ENCODE measurements at places on chromosomes 7 and 10.
A peak's percentile ranks its signal among the peaks of the same experiment; 100 is the strongest.

DNA sequence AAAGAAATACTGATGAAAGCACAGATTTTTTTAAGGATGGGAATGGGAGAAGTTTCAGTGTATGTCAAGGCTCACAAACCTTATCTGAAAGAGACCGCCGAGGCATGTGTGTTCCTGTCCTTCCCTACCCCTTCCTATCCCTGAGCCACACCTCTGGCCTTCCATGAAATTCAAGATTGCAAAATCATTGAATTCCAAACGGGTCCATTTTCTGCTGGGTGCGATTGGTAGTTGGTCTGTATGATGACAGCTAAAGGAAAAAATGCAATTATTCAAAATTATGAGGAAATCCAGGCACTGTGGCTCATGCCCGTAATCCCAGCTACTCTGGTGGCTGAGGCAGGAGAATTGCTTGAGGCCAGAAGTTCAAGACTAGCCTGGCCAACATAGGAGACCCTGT, 170.1 kb downstream of the ARHGAP12 start:
- DNase-seq = no peak

- DNase-seq = no peak
These were observed 92.7 kb upstream of the SAMD8 start for GRCh38 chr10:75018686-75019307.

DNA sequence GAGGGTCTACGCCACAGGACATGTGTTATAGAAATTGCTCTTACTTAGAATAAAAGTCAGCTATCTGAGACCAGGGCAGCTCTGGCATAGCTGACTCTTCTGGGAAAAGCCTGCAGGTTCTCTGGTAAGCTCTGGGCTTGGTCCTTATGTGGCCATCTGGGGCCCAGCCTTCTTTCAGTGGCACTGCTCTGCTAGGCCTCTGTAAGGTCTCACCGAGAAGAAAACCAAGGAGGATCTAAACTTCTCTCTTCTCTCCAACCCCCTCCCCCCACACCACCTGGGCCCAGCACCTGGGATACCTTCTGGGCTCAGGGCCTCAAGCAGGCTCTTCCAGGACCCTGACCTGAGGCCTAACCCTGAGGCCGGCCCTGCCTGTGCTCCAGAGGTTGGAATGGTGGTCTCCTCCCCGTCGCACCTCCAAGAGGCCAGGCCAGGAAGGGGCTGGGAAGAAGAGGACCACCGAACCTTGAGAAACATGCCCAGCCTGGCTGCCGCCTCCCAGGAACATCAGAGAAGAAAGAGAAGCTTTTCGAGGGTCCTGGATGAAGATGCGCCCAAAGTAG, 323.6 kb downstream of the GFRA1 start:
- DNase-seq = no peak

GRCh38 chr7:117086788-117087187, 133.5 kb downstream of the ST7 start:
- no peak for DNase-seq

GRCh38 chr10:114046087-114046458, 2.4 kb downstream of the ADRB1 start:
- DNase-seq = no peak

GRCh38 chr7:3043544-3044371, at the start of gene CARD11:
TSS of gene CARD11 (minus strand) at chr7:3043867. CDS start at chr7:2958506, 85,361 bp downstream.
- peak; percentile 26 for DNase-seq

- DNase-seq = no peak
These were observed 45.0 kb downstream of the ALOX5 start for GRCh38 chr10:45418849-45419675.

DNA sequence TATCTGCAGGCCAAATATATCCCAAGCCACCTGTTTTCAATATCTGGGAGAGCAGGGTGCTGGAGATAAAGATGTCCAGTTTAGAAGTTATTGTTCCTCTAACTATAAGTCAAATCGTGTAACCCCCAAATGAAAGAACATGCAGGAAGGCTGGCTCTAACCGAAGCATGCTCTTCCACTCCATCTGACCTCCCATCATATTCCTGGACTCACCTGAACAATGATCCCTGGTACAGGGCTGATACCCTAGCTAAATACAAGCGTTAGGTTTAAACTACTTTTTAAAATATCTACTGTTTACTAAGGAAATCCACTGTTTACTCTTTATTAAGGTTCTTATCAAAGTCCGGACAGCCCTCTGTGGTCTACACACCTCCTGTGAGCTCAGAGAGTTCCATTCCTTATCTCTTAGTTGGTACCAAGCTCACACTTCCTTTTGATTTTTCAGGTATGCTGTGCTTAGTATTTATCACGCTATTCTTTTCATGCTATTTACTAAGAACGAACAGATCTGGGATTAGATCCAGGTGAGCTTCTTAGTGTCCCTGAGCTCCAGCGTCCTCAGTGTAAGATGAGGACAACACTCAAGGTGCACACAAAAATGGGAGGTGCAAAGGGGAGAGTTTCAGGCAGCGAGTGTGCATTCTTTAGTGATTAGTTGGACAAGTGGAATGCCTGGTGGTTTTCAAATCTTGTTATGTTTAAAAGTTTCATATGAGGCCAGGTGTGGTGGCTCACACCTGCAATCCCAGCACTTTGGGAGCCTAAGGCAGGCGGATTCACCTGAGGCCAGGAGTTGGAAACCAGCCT, 23.6 kb upstream of the COBL start:
- no peak for DNase-seq

GRCh38 chr7:35865287-35865686, 64.4 kb downstream of the SEPTIN7 start:
- DNase-seq = no peak

- no peak for DNase-seq
These were observed 250.6 kb upstream of the GALNT17 start for GRCh38 chr7:70881167-70881847.

DNA sequence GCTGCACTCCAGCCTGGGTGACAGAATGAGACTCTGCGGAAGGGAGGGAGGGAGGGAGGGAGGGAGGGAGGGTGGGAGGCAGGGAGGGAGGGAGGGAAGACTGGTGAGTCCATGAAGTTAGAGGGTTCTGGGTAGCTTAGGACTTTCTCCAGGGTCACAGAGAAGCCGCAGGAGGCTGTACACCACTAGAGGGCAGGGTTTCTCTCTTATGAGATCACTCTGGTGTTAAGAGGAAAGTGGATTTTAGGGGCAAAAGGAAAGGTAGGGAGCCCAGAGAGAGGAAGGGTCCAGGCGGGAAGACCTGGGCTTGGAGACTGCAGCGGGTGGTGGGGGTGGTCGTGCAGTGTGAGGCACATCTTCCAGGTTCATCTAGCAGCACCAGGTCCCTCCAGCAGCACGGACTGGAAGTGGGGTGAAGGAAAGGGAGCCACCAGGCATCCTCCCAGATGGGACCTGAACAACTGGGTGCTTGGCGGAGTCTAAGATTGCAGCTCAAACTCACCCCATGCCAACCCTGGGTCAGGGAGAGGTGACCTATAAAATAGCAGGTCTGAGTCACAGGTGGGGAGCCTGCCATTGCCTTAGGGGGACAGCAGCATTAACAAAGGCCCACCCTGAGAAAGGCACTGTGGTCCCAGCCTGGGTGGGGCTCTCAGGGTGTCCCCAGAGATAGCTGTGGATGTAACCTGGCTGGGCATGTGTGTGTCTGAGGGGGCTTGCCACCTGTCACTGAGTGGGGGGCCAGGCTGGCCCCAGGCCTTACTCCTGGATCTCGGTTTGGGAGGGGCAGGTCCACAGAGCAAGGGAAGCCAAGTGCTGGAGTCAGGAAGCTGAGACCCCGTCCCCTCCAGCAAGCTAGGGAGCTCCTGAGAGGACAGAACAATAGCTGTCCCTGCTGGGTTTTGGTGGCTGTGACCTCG, 48.5 kb upstream of the SLC29A3 start:
- peak; percentile 82 for DNase-seq

GRCh38 chr7:155799514-155799913, 12.7 kb downstream of the SHH start:
- DNase-seq = no peak

GRCh38 chr10:67527351-67527750, 168.6 kb downstream of the CTNNA3 start:
- no peak for DNase-seq

- no peak for DNase-seq
These were observed 629.4 kb upstream of the KCND2 start for GRCh38 chr7:119643558-119643957.

- peak; percentile 63 for DNase-seq
These were observed at the start of the genes MRPL32 and PSMA2 for GRCh38 chr7:42931834-42932651. TSS of gene MRPL32 (plus strand) at chr7:42932376. CDS start at chr7:42932387, 11 bp downstream. TSS of gene PSMA2 (minus strand) at chr7:42932174. CDS start at chr7:42932158, 16 bp downstream.

DNA sequence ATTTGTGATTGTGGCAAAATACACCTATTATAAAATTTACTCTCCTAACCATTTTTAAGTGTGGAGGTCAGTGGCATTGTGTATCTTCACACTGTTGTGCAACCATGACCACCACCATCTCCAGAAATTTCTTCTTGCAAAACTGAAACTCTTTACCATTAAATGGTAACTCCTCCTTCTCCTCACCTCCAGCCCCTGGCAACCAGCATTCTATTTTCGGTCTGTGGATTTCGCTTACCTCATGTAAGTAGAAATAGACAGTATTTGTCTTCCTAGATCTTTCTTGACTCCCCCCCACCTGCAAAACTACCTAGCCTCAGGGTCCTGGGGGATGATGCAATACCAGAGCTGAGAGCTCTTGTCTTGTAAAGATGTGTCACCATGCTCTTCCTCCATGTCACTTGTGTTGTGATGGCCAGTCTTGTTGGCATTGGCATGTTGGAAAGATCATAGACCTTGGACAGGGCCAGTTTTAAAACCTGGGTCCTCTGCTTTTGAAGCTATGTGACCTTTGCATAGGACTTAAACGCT, 71.1 kb upstream of the EMX2 start:
- DNase-seq = no peak

DNA sequence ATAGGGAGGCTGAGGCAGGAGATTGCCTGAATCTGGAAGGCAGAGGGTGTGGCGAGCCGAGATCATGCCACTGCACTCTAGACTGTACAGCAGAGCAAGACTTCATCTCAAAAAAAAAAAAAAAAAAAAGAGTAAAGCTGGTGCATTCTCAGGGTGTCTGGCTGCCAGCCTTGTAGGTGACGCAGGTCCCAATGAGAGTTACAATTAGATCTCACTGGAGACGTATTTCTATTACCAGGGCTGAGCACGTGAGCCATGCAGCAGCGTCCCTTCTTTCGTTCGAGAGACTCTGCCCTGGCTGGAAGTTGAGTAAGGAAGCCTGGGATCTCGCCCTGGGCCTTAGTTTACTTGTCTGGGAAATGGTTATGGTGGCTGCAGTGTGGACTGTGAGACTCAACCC, 22.4 kb upstream of the ZMIZ1 start:
- no peak for DNase-seq
